Stimulated activated CD8-positive, alpha-beta memory T cell treated with anti-CD3 and anti-CD28 coated beads, Interleukin-2, amount 100 ng/mL, for 1 hour (primary cell): ENCODE measurements at places on chromosomes 5 and 9.

DNA sequence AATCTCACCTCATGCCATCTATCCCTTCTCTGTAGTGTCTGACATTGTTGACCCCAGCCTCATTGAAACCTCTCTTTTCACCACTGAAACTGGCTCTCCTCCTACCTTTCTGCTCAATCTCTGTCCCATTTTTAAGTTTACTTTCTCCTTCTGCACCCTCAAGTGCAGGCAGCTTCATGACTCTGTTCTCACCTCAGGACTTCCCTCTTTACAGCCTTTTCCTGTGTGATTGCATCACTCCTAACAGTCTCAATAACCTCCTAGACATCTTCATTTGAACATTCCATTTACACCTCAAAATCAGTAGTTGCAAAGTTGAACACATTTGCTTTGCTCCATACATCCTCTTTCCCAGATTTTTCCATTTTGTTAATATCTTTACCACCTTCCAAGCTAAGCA, 172.1 kb downstream of the RASEF start:
- no peak for DNase-seq

- DNase-seq: no peak
Measured at GRCh38 chr5:139951296-139951924, 91.7 kb downstream of the NRG2 start.

- DNase-seq: no peak
Measured at GRCh38 chr5:114467729-114468128, 105.9 kb downstream of the KCNN2 start.

- no peak for DNase-seq
Measured at GRCh38 chr5:57009811-57010210, 57.9 kb upstream of the MIER3 start.

GRCh38 chr5:73273379-73274050, 100.5 kb downstream of the TMEM174 start:
- no peak for DNase-seq

GRCh38 chr9:71121275-71122021, at the start of gene TRPM3:
Gene TRPM3, minus strand, starts transcription at chr9:71121621. Its CDS starts 267 bp downstream, at chr9:71121354.
- DNase-seq: no peak
